ENCODE measurements at places on chromosomes 7 and 10. TPM values are rescaled to one million over a fixed set of nuclear protein-coding genes. Genes with fewer than 3 reads are reported as not detected.

- peak; percentile 20 for ATAC-seq
Observed at GRCh38 chr10:33335801-33336581, 1.5 kb upstream of the NRP1 start.

GRCh38 chr7:18962031-18962430 is 155.4 kb downstream of the TWIST1 start:
- no peak for ATAC-seq

DNA sequence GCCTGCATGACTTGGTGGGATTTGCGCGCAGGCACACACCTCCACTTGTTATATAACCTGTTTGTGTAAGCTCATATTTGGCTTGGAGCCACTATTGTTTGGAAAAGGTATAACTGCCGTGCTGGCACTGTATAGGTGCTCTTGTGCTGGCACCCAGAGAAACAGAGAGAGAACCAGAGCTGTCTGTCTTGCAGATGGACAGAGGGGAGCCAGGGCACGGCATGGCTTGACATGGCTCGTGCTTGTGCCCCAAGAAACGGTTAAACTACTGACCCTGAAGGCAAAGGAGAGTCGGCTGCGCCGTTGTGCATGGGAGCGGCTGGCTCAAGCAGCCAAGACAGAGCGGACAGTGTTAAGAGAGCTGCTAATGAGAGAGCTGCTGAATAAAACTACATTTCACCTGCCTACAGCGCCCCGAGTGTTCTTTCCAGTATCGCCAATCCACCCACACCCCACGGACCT is 23.2 kb downstream of the RAPGEF5 start:
- no peak for ATAC-seq

- no peak for ATAC-seq
Observed at GRCh38 chr7:2048531-2048930, 184.2 kb downstream of the MAD1L1 start.

GRCh38 chr10:30897547-30897946 is 134.1 kb downstream of the ZNF438 start:
- ATAC-seq: no peak

- ATAC-seq: no peak
Observed at GRCh38 chr10:93584445-93584844, 16.6 kb downstream of the RBP4 start.

The ADARB2 gene
- total RNA-seq: 0.43 TPM

GRCh38 chr10:128386231-128386630 is 260.0 kb upstream of the MKI67 start:
- no peak for ATAC-seq

The ADAM12 gene
- total RNA-seq: 5.6 TPM

The DGKB gene
- total RNA-seq: 12.1 TPM

DNA sequence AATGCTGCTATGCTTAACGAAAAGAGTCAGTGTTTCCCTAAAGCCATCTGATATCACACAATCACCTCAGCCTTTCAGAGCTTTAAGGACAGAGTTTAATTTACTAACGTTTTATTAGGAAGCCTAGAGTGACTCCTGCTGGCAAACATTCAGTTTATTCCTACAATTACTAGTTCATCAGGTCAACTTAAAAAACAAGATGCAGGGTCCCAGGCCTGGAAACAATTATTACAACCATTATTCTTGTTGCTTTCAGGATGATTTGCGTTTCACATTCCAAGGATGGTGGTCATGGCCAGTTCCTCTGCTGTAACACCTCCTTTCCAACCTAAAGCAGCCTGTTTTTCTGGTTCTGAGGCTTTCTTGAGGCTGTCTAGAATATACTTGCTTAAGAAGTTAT is 1.5 kb upstream of the FAM53B start:
- ATAC-seq: no peak

The CD36 gene
- 126 TPM for total RNA-seq

The TFR2 gene
- total RNA-seq: 4.6 TPM

- ATAC-seq: peak; percentile 22
Observed at GRCh38 chr7:101869901-101870290, 52.5 kb downstream of the CUX1 start.
